ENCODE measurements at places on chromosomes 4 and X.

- no peak for DNase-seq
Observed at GRCh38 chr4:64777286-64777685, 368.0 kb upstream of the TECRL start.

GRCh38 chr4:131388277-131388676 is 1760.8 kb upstream of the PCDH10 start:
- no peak for DNase-seq

DNA sequence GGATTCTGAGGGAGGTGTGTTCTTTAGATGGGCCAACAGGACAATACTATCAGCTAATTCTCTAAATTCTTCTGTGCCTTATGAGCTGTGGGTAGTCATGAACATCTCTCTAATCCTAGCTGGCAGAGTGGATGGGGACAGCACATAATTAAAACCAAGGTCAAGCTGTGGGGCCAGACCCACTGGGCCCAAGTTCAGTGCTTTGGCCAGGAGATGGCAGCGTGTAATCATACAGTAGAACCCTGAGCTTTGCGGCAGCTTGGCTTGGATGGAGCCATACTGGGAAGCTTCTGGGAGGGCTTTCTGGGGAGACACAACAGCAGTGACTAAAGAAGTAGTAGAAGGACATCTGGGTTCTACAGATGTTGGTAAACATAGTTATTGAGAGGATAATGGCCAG is 140.3 kb upstream of the CXCL13 start:
- no peak for DNase-seq

GRCh38 chr4:126710935-126711334 is 921.8 kb upstream of the INTU start:
- DNase-seq = no peak

DNA sequence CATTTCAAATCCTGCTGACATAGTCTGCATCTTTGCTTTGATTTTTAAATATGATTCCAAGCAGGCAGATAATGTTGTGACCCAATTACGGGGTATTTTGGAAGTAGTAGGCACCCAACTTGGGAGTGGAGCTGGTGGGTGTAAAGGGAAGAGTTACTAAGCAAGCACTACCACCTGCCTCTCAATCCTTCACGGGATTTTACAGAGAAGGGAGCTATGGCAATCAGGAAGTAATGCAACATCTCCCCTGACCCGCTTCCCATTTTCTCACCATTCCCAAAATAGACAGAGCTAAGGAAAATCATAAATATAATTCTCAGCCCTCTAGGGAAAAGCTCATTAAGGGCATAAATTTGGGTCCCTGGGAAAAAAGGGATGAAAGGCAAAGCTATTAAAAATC is 9.2 kb downstream of the APBB2 start:
- DNase-seq = no peak

GRCh38 chrX:10828640-10829039 is 208.3 kb upstream of the MID1 start:
- DNase-seq = no peak

DNA sequence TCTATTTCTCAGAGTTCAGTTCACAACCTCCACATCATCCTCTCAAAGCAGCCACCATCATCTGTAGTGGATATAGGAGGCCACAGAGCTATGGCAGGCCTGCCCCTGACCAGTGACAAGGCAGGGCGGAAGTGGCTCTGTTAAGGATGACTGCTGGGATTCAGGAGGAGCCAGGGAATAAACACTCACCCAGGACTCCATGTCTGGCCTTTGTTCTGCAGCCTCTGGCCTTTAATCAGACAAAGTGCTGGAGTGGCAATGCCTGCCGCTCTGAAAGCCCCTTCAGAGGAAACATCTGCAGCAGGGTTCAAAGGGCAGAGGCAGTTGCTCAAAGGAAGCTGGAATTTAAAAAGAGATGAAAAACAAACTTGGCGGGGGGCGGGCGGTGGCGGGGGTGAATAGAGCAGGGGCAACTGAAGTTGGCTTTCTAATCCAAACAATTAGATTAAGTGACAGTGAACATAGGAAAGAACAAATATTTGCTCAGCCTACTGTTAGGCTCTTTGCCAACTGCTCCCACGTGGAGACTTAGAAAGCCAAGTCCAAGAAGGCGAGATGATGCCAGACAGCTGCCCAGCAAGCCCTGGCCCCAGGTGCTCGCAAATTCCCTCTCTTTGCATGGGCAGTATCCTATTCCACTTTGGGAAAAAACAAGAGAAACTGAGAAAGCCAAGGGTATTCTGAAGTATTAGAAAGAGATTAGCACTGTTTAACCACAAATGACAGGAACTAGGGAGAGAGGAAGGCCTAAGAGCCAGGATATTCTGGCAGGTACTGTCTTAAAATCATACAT is 5.5 kb downstream of the MPP1 start:
- no peak for DNase-seq

DNA sequence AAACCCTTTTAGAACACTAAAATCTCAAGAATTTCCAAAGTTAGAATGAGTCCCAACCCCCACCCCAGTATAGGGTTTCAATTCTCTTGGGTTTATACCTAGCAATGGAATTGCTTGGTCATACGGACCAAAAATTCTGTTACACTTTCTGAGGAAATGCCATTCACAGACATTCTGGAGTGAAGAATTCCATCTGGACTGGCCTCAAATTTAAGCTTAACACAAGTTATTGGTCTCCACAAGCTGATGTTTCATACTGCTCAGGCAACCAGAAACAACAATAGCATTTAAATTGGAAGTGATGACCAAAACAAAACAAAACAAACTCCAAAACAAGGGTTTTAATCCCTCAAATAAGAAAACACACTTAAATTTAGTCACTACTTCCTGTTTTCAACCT is 51.1 kb downstream of the GPC4 start:
- DNase-seq = no peak

DNA sequence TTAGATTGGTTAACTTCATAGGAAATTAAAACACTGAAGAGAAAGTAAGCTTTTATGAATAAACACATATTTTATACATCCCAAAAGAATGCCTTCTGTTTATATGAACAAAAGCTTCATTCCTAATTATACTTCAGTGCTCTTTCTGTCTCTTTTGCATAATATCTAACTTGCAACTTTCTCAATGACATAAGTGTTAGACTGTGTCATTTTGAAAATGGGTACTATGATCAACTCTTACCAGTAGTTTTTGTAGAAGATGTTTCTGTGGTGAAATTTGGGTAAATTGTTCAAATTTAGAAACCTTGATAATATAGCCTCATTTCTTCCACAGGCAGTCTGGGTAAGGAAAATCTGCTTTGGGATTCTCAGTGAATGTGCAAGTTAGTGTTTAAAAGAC is 991.4 kb downstream of the CCSER1 start:
- DNase-seq = no peak

GRCh38 chr4:31793907-31794306 is 1073.7 kb downstream of the PCDH7 start:
- no peak for DNase-seq

Measured in activated CD8-positive, alpha-beta memory T cell treated with anti-CD3 and anti-CD28 coated beads, Interleukin-2, amount 50 U/mL, for 4 hours (primary cell).